Stimulated activated CD4-positive, alpha-beta T cell treated with anti-CD3 and anti-CD28 coated beads, TNF-alpha, amount 100 ng/mL, for 1 hour (primary cell): ENCODE measurements at places on chromosomes 12 and 14.

- DNase-seq, result no peak
Measured at GRCh38 chr12:24881227-24881626, 67.7 kb downstream of the BCAT1 start.

- no peak for DNase-seq
Measured at GRCh38 chr14:74592476-74593201, 19.4 kb downstream of the LTBP2 start.

DNA sequence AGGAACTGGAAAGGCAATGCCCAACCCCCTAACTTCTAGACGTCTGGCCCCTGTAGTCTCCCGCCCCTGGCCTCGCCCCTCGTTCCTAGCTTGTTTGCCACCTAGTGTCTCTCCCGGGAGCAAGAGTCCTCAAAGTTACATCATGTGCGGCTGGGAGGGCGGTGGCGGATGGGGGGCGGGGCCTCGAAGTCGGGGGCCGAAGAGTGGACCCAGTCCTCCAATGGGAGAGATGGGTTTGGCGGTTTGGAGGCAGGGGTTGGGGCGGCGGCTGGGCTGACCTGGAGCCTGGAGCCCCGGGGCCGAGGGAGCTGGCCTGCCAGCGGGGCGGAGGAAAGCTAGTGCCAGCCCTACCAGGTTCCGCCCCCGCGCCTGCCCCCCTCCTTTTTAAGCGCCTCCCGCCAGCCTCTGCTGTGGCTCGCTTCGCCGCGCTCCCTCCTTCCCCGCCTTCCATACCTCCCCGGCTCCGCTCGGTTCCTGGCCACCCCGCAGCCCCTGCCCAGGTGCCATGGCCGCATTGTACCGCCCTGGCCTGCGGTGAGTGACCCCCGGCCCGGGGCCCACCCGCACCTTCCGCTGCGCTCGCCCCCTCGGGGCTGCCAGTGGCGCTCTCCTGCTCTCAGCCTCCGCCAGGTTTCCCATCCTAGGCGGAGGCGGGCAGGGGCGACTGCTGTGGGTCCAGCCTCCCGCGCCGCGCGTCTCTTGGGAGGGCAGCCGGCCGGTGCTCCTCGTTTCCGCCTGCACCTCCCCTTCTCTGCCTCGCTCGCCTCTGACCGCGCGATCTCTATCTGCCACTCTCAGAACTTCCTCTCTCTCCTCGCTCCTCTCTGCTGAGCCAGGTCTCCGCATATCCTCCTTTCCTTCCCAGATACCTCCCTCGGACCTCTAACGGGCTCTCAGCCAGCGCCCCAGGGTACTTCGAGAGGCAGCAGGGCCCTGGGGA lies at the start of gene PCK2:
TSS of gene PCK2 (plus strand) at position 411 of the 940 bp plus-strand sequence. CDS start at position 506, 95 bp downstream.
- DNase-seq, result peak; percentile 56

DNA sequence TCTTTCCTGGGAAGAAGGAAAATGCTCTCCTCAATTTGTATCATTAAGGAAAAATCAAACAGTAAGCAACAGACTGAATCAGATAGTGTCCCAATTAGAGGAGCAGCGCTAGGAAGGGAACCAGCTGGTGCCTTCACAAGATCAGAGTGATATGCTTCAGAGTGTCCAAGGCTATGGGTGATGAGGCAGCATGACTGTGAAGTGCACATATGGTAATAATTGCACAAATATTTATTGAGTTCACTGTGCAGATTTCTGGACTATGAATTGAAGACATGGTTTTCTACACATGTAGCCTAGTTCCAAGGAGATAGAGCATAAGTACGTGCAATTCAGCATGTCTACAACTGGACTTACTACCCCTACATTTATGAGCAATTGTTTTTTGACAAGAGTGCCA lies 78.8 kb upstream of the EVL start:
- DNase-seq, result no peak

DNA sequence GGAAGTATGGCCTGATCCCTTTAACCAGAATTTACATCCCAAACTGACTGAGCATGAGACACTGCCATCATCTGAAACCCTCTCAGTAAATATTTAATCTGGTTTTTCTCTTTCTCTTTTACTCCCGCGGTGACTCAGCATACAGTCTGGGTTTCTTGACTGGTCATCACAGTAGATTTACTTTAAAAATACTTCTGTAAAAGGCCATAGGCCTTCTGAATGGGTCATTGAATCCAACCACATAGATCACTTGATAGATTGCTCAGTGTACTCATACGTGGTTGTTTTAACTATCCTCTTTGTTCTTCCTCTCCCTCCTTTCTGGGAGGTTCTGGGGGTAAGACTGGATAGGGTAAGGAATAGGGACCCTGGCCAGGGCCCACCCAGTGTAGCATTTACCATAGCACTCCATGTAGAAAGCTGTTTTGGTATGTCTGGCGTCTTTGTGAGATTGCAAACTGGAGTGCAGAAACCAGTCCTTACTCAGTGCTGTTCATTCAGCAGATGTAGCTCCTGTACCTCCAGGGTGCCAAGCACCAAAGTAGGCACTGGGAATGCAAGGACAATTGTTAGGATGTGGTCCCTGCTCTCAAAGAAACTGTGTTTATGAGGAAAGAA lies 165.7 kb downstream of the SRGAP1 start:
- DNase-seq, result no peak

GRCh38 chr12:100490056-100490455 lies 16.4 kb downstream of the NR1H4 start:
- DNase-seq, result no peak

- no peak for DNase-seq
Measured at GRCh38 chr12:123250471-123251383, 17.5 kb downstream of the MTRFR start.

DNA sequence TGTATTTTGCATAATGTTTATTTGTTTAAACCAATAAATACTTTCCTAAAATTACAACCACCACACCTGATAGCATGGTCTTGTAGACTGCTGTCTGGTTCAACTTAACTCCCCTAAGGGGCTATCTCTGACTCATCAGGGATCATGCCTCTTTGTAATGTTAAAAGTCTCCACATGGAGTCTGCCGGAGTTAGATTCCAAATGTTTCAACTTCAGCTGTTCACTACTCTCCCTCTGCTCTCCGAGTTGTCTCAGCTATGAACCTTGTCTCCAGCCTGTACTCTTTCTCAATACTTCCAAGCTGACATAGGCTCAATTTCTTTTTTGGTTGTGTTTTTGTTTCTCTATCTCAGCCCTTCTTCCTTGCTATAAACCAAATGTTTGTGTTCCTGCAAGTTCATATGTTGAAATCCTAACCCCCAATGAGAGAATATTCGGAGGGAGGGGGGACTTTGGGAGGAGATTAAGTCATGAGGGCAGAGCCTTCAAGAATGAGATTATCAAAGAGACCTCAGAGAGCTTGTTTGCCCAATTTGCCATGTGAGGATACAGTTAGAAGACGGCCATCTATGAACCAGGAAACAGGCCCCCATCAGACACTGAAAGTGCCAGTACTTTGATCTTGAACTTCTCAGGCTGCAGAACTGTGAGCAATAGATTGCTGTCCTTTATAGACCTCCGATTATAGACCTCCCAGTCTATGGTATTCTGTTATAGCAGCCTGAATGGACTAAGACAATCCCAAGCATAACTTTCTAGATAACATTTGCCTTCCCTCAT lies 858.2 kb downstream of the VRK1 start:
- DNase-seq, result no peak

- no peak for DNase-seq
Measured at GRCh38 chr12:63899396-63899795, 54.9 kb downstream of the SRGAP1 start.

DNA sequence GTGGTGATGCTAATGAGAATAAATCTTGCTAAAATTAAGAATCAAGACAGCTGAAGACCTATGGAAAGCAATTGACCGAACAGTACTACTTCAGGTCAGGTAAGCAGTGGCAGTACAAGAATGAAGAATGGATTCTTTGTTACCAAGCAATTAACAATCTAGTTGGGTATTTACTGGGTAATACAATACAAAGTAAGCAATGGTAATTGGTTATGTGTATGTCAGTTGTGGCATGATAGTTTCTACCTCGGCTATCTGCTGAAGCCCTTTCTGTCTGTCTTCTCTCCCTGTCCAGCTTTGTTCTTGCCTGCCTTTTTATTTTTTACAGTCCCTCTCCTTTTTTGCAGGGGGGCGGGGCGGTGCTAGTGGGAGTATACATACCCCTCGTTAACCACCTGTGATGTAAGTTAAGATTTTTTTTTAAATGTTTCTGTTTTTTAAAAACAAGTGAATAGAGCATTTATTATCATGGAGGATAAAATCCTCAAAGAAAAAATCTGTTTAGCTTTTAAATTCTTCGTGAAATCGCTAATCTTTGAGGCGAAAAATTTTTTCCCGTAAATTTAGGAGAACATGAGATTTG lies 75.9 kb downstream of the RCOR1 start:
- DNase-seq, result no peak

- DNase-seq, result no peak
Measured at GRCh38 chr12:15001733-15002382, 29.0 kb downstream of the PDE6H start.

DNA sequence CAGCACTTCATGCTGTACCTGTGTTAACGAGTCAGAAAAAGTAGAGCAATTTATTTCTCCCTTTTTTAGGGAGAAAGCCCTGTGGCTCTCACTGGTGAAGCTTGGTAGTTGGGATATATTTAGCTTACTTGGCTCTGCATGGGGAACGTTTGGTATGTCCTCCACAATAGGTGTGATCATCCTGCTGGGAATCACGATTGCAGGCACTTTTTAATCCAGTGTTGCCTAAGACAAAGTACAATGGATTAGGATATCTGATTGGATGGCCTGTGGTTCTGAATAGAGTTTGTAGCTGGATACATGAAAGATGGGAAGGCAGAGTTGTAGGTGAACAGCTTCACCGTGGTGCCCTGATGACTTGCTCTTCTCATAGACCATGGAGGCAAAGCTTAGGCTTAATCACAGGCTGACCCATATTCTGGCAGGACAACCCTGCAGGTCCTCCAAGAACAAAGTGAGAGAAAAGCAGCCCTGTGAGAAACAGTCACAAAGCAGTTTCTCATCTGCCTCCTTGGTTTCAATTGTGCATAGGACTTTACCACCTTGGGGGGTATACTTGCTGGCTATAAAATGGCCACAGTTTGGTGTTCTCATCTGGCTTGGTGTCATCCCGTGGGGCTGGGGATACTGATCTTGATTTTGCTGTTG lies 7.5 kb downstream of the RESF1 start:
- no peak for DNase-seq

- no peak for DNase-seq
Measured at GRCh38 chr14:53956427-53957201, at the start of gene BMP4. BMP4 (minus strand) TSS chr14:53956825; CDS start chr14:53952222, 4,603 bp downstream.

- DNase-seq, result no peak
Measured at GRCh38 chr14:60722107-60722356, 2.1 kb downstream of the SIX4 start.

GRCh38 chr14:28321475-28322244 lies 444.9 kb upstream of the FOXG1 start:
- no peak for DNase-seq

DNA sequence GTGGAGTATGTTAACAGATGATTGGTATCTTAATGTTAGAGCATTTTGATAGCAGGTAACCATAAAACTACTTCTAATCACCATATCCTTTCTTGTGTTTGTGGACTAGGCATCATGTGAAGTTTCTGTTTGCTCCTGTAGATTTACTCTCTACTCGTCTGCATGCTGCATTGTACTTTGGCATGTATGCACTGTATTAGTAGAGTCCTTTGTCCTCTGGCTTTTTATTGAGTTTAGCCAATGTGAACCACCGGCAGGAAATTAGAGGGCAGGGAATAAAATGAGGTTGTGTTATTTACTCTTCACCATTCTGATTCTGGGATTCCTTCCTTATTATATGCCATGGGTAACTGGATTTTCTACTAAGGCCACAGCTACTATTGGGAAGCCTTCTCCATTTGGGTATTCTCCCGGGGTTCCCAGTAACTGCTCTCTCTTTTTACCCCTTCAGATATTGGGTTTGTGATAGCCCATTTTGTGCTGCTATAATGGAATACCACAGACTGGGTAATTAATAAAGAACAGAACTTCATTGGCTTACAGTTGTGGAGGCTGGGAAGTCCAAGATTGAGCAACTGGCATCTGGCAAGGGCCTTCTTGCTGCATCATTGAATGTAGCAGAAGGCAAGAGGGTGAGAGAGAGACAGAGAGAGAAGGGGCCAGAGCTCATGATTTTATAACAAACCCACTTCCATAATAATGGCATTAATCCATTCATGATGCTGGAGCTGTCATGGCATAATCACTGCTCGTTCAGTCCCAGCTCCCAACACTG lies 22.4 kb downstream of the FAM177A1 start:
- DNase-seq, result no peak

- DNase-seq, result no peak
Measured at GRCh38 chr14:104246401-104247335, 108.3 kb downstream of the KIF26A start.

- no peak for DNase-seq
Measured at GRCh38 chr12:21992823-21993222, 51.6 kb upstream of the ABCC9 start.

DNA sequence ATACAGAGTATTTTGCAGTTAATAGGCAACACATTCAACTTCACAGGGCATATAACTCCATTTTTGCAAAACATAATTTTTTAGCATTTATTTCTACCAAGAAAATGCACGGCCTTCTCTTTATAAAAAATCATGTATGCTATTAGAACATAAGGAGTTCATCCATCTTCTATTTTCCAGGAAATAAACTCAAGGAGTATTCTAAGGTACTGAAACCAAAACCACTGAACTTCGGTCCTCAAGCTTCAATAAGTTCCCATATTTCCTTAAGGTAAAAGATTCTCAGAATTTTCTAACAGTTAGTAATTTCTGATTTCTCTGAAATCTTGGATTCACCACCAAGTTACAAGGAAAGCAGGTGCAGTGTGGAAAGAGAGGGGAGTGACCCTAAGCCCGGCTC lies 113.3 kb upstream of the DIO2 start:
- no peak for DNase-seq

DNA sequence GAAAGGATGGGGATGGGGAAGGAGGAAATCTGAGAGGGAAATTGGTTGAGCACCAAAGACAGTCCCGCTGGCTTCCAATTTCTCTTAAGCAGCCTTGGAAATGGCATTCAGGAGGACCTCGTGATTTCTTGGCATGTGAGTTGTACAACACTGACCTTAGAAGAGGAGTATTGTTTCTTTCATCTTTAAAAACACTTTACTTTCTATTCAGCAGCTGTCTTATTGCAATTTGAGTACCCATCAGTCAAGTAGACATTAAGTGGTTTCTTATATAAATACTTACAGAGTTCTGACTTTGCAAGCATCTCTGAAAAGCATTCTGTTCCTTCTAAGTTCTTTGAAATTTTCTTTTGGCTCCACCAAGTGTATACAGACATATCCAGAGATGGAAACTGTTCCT lies 83.2 kb downstream of the LMNTD1 start:
- no peak for DNase-seq

DNA sequence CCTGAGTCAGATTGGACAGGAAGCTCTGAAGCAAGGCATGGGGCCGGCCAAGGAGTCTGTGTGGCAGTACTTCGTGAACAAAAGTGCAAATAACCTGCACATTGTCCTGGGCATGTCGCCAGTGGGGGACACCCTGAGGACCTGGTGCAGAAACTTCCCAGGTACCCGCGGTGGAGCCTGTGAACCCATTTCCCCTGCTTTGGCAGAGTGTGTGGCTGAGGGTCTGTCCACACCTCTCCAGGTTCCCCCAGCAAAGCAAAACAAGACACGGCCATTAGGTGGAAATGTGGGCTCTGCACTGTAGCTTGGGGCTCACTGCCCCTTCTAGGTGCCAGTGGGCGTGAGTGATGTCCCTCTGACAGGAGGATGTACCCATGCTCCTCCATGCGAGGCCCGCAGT lies 79.4 kb downstream of the CCDC92 start:
- DNase-seq, result no peak
